Globus pallidus (tissue), 1 donor: ENCODE measurements at places on chromosomes 6 and 20.
A peak's percentile ranks its signal among the peaks of the same experiment; 100 is the strongest.

DNA sequence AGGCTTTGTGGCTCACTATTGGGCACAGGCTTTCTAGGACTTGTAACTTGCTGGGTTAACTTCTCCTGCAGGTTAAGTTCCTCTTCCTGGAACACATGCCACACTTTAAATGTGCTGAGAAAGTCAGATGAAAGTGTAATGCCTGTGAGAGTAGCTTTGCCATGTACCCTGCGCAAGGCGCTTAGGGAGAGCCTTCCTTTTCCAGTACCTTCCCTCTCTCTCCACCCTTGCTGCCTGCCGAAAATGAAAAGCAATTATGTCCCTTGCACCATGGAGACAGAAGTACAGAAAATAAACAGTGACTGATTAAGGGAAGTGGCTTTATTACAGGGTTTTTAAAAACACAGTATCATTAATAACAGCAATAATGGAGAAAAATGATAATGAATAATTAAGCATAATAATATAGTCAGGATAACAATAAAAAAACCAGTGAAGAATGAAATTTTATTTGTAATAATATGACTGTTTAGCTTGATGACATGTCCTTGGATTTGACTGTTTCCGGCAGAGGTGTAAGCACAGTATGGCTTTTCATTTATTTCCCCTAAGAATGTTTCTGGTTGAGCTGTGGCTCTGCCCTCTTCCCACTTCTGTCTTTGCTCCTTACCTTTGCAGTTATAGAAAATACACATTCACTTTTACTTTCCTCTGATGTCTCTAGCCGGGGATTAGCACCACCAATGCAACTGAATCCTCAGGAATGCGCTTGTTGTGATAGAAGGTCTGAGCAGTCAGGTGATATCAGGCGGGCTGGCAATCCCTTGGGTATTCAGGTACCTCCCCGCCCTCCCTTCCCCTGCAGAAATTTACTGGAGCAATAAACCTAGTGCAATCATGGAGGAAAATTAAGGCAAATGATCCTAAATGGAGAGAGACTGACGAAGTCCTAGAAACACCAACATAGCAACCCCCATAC, 472.3 kb upstream of the CITED2 start:
- DNase-seq: peak; percentile 24

DNA sequence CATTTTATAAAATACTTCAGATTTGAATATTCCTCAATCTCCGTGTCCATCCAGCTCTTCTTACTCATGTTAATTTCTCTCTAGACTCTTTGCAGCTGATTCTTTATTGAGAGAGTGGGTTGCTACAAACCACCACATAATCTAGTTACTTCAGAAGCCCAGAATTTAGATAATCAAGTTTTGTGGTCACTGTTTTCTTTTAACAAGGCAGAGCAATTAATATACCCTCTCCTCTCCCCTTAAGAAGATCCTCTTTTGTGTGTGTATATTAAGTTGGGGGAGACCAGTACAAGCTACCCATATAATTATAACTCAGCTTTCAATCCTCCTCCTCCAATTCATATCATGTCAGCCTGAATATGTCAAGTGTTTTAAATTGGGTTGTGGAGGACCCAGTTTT, 95.1 kb downstream of the IRAK1BP1 start:
- no peak for DNase-seq

- DNase-seq: no peak
These were observed 273.9 kb upstream of the THEMIS start for GRCh38 chr6:128174724-128175123.

DNA sequence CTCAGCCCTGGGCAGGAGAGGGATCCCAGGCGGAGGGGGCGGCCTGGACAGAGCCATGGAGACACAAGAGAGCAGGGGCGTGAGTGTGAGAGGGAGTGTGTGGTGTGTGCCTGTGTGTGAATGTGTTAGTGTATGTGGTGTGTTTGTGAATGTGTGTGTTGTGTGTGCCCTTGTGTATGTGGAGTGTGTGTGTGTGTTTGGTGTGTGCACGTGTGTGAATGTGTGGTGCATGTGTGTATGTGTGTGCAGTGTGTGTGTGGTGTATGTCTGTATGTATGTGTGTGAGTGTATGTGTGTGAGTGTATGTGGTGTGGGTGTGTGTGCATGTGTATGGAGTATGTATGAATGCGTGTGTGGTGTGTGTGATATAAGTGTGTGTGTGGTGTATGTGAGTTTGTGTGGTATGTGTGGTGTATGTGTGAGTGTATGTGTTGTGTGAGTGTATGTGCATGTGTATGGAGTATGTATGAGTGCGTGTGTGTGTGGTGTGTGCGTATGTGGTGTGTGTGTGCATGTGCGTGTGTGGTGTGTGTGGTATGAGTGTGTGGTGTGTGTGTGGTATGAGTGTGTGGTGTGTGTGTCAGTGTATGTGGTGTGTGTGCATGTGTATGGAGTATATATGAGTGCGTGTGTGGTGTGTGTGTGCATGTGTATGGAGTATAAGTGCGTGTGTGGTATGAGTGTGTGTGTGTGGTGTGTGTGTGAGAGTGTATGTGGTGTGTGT, 175.2 kb upstream of the AFDN start:
- no peak for DNase-seq

- DNase-seq: no peak
These were observed 143.7 kb downstream of the SMOC2 start for GRCh38 chr6:168584671-168585070.

GRCh38 chr6:45009576-45009975, 318.6 kb upstream of the RUNX2 start:
- DNase-seq: no peak

DNA sequence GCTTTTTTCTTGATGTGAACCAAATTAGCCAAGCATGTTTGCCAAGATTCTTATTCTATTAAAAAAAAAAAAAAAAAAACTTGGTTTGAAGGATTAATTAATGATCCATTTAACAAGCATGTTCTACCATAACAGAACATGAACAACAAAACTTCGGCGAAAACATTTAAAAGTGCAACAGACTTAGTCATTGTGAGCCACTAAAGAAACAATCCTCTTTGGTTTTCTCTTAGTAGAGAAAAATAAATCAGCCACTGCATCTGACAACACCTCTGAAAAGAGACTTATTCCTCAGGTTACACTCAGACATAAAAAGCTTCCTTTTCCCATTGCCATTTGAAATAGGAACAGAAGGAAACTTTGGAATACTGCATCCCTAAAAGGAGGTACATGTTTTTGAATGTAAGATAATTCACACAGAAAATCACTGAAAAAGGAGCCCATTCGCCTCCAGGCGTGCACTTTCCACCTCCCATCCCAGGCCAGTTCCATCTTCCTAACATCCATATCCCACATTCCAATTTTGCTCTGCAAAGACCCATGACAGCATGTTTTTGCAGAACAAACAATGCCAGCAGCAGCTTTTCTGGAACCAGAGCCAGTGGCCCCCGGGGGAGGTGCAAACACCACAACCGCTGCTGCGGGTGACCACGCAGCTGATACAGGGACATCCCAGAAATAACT, 79.5 kb downstream of the ZMYND8 start:
- DNase-seq: peak; percentile 38

DNA sequence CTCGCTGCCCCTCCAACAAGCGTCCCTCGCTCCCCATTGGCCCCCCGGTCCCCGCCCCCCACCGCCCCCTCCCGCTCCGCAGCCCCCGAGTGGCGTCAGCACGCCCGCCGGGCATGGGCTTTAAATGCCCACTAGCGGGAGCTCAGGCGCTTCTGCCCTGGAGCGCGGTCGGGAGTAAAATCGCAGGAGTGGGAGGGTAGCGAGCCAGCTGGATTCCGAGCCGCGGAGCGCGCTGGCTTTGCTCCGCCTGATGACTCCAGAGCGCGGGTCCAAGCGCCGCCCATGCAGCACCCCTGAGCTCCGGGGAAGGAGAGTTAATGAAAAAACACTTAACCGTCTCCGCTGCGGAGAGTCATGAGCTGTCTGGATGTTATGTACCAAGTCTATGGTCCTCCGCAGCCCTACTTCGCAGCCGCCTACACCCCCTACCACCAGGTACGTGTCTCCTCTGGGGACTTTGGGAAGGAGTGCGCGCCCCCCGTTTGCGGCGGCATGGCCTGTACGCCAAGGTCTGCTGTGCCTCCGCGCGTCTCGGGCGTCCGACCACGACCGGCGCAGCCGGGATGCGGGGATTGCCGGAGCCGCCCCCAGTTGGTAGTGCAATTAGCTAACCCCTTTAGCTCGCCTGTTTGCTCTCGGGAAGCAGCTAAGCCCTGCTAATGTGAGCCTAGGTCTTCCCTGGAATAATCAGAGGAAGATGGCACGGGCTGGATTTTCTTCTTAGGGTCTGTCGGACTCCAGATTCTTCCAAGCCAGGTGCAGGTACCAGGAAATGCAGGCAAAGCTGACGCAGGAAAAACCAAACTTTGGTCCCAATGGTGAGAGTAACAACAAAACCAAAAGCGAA, at the start of gene VGLL2:
Gene VGLL2 (plus strand): TSS at position 149 of the 847 bp plus-strand sequence. CDS start 206 bp downstream, at position 355.
- DNase-seq: peak; percentile 24
